GM12878 (cell line): ENCODE measurements at places on chromosomes 1 and 21. TPM values are rescaled to one million over a fixed set of nuclear protein-coding genes. Genes with fewer than 3 reads are reported as not detected.

- DNase-seq: no peak
Measured at GRCh38 chr1:156371553-156372264, 2.7 kb downstream of the RHBG start.

- DNase-seq: no peak
Measured at GRCh38 chr1:57843760-57844159, 419.9 kb upstream of the DAB1 start.

DNA sequence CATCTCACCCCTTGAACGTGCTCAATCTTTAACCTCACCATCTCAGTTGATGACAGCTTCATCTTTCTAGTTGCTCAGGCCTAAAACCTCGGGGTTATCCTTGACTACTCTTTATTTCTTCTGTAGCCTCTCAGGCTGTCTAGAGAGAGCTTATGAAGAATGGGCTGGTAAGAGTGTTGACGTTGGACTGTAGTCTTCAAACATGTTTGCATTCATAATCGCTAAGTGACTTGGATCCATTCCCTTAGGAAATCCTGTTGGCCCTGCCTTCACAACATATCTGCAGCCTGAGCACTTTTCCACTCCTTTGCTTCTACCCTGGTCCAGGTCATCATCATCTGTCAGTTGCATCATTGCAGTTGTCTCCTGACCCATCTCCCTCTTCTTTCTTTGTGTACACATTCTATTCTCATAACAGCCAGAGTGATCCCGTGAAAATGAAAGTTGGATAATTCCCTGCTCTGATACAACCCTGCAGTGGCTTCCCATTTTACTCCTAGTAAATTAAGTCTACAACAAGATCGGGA lies 10.5 kb downstream of the UCK2 start:
- no peak for DNase-seq

- DNase-seq: no peak
Measured at GRCh38 chr21:39873687-39874086, 6.4 kb downstream of the PCP4 start.

DNA sequence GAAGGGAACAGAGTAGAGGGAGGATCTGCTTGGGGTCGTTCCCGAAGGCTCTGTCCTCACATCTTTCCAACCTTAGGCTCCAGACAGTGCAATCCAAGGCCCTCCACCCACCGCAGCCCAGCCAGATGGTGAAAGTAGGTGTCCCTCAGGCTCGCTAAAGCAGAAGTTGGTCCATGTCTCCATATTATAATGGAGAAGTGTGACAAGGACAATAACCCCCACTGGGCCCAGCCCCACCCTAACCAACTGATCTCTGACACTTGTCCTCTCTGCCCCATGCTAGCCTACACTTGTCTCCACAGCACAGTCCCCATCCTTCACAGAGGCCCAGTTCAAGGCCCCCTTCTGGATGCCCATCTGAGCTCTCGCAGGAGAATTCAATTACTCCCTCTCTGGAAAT lies 48.7 kb downstream of the DMAP1 start:
- DNase-seq: no peak

Gene TDRD10
- not detected in 2 replicates for total RNA-seq

GRCh38 chr1:2988256-2988655 lies 33.0 kb upstream of the ACTRT2 start:
- no peak for DNase-seq

Gene PTGFR
- total RNA-seq: not detected in 2 replicates

GRCh38 chr1:155410931-155411330 lies 90.2 kb downstream of the RUSC1 start:
- DNase-seq: peak; percentile 8

Gene SETSIP
- total RNA-seq: not detected in 2 replicates
